ENCODE measurements at places on chromosomes 16 and 17.

DNA sequence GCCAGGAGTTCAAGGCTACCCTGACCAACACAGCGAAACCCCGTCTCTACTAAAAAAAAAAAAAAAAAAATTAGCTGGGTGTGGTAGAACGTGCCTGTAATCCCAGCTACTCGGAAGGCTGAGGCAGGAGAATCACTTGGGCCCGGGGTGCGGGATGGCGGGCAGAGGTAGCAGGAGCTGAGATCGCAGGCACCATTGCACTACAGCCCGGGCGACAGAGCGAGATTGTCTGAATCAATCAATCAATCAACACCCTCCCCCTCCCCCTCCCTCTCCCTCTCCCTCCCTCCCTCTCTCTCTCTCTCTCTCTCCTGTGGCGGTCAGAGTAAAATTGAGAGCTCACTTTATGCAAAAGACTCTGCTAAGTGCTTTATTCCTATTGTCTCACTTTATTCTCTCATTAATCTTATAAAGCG lies 1.2 kb downstream of the HSDL1 start:
- no peak for DNase-seq

DNA sequence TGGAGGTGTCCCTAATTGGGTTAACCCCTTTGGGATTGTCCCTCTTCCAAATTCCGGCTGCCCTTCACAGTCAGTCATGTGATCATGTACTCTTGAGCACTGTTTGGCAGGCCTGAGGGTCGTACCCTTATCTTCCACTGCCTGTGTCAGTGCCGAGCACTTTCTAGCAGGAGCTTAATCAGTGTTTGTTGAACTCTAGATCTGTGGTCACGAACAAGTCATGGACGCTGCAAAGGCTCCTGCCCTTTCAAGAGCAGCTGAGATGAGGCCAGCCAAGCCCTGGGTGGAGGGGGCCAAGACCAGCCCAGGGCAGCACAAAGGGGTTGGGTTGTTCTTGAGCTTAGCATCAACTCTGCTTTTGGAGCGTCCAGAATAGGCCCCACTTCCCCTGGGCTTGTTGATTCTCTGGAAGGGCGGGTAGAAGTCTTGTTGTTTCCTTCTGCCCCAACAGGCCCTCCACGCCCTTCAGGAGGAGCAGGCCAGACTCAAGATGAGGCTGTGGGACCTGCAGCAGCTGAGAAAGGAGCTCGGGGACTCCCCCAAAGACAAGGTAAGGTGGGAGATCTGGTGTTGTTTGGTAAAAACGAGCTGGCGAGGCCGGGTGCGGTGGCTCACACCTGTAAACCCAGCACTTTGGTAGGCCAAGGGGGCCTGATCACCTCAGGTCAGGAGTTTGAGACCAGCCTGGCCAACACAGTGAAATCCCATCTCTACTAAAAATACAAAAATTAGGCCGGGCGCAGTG lies 5.3 kb downstream of the IFI35 start:
- DNase-seq: no peak

GRCh38 chr17:43578699-43579565 lies 32.8 kb upstream of the ETV4 start:
- no peak for DNase-seq

GRCh38 chr16:11428623-11428953 lies 83.3 kb downstream of the RMI2 start:
- no peak for DNase-seq

DNA sequence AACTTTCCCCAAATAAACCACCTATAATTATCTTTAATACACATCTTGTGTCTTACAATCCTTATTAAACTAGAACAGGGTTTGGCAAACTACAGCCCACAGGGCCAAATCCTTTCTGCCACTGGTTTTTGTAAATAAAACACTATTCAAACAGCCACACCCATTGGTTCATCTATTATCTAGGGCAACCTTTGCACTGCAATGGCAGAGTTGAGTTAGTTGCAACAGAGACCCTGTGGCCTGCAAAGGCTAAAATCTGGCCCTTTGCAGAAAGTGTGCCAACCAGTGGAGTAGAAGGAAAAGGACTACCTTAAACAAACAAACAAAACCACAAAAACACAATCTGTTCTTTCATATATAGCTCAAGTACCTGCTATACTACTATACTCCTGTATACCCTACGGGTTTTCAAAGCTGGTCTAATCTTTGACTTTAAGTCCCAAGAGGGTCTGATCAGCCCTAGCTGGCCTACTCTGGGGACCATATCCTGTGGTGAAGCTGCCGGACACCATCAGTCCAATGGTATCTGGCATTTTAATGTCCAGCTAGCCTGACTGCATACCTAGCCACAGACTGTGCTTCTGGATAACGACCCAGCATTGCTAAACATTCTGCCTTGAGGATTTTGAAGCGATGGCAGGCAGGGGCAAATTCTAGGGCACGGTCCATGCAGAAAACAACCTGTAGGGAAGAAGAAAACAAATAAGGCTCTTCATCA lies 23.3 kb downstream of the CNP start:
- no peak for DNase-seq
